ENCODE measurements at places on chromosomes 4 and X. TPM values are rescaled to one million over a fixed set of nuclear protein-coding genes. Genes with fewer than 3 reads are reported as not detected.

Gene GPRASP1
- 0.32 TPM for polyA plus RNA-seq

Gene TLR6
- 0.16 TPM for polyA plus RNA-seq

Gene SNCA
- polyA plus RNA-seq, result 67.0 TPM

Gene IL13RA1
- 32.8 TPM for polyA plus RNA-seq

Gene EOLA2
- polyA plus RNA-seq, result 33.0 TPM

Gene LONRF3
- 4.4 TPM for polyA plus RNA-seq

Gene INPP4B
- 0.41 TPM for polyA plus RNA-seq

Gene TMEM271
- polyA plus RNA-seq, result not detected

Gene PNCK
- 0.37 TPM for polyA plus RNA-seq

Gene OPHN1
- 3.9 TPM for polyA plus RNA-seq

Gene HTN3
- polyA plus RNA-seq, result not detected

Gene POU3F4
- not detected for polyA plus RNA-seq

Gene HPF1
- 7.7 TPM for polyA plus RNA-seq

Gene PLP1
- polyA plus RNA-seq, result not detected

Gene PPBP
- not detected for polyA plus RNA-seq

Gene RPA4
- 0.40 TPM for polyA plus RNA-seq

Gene GSX2
- not detected for polyA plus RNA-seq

Gene PABPC5
- 0.05 TPM for polyA plus RNA-seq

Gene ERCC6L
- polyA plus RNA-seq, result 0.62 TPM

Gene MAGEC1
- polyA plus RNA-seq, result not detected

Gene GABRB1
- not detected for polyA plus RNA-seq

Gene XG
- polyA plus RNA-seq, result 0.10 TPM

Gene SSX2
- not detected for polyA plus RNA-seq

Gene GSPT2
- polyA plus RNA-seq, result 2.1 TPM

Gene TSPAN6
- polyA plus RNA-seq, result 53.7 TPM

Gene HPRT1
- polyA plus RNA-seq, result 12.0 TPM

Gene CTAG1A
- not detected for polyA plus RNA-seq

Gene OPRPN
- not detected for polyA plus RNA-seq

Gene KIT
- polyA plus RNA-seq, result 19.8 TPM

Gene FUNDC1
- polyA plus RNA-seq, result 10.2 TPM

Gene ASMT
- not detected for polyA plus RNA-seq

Gene PRR32
- not detected for polyA plus RNA-seq

Gene MAGIX
- polyA plus RNA-seq, result 0.88 TPM

Gene RHOXF1
- not detected for polyA plus RNA-seq

Gene ERVMER34-1
- polyA plus RNA-seq, result 0.03 TPM

Gene P2RY10
- polyA plus RNA-seq, result not detected

Gene CNKSR2
- not detected for polyA plus RNA-seq

Gene PRKX
- polyA plus RNA-seq, result 6.8 TPM

Gene WDR17
- polyA plus RNA-seq, result 0.05 TPM

Measured in endothelial cell of umbilical vein (primary cell).